ENCODE measurements at places on chromosomes 12 and 14.

DNA sequence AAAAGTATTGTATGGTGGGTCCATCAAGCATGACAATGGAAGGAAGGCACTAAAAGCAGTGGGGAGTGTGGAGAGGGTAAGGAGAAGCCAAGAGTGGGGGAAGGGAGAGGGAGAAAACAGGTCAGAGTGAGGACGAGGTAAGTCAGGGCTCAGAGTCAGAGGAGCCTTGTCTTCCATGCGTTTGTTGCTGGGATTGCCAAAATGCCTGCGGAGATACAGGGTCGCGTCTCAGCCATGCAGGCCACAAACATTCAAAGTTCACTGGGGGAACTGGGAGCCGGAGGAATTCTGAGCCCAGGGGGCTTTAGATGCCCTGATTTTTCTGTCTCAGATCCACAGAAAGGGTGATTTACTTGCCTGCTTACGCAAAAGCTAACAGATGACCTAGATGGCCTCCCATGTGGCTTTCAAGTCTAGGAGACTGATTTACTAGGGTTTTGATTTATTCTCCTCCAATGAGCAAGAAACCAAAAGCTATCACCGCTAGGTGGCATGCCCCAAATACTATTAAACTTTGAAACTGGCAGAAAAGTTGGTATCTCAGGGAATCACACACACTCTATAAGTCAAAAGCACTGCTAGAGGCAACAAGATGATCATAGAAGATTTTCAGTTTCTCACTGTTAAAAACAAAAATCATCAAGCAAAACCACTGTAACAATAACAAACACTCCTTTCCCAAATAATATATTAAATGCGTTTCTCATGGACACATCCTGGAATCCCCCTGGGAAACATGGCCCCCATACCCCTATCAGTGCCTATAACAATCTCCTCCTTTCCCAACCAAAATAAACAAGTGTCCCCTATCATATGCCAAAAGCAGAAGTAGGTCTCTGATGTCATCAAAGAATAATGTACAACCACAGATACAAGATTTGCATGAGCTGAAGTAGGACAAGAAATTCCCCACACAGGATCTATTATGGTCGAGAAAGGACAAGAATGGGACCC, 26.6 kb upstream of the MDM1 start:
- DNase-seq = peak; percentile 64

GRCh38 chr12:117671734-117672133, 297.1 kb downstream of the KSR2 start:
- DNase-seq = no peak

DNA sequence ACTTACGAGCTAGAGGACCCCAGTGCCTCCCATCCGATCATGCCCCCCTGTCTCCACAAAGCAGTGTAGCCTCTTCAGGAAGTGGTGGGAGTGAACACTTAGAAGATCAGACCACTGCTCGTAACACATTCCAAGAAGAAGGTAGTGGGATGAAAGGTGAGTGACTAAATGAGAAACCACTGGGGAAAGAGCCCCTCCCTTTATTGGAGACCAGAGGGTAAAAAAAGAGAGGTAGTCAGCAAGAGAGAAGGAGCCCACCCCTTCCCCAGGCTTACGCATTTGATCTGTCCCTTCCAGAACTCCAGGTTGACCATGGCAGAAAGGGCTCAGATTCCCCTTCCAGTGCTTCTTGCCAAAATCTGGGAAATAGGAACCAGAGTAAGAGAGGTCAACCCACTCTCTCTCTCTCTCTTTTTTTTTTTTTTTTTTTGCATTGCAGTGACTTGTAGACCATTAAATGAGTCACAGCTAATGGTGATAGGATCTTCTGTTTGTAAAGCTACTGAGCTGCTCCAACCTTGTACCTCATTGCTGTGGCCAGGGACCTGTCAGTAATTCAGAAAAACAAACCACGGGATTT, 165.4 kb downstream of the GCH1 start:
- DNase-seq = peak; percentile 37

DNA sequence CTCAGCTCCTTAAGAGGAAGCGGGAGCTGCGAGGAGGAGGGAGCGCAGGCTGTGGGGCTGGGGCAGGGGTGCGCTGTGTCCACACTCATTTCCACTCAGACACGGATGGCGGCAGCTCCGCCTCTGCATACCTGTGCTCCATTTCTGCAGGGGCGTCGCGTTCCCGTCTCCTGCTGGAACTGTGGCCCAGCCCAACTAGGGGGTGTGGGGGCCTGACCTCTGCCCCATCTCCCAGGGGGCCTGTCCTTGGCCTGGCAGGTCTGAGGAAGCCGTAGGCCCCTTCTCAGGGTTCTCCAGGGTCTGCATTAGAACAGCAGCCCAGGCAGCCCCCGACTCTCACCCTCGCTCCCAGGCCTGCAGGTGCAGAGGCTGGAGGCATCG, 31.2 kb downstream of the FBRSL1 start:
- DNase-seq = no peak

- DNase-seq = no peak
Measured at GRCh38 chr14:21521501-21521900, 4.6 kb downstream of the SALL2 start.

DNA sequence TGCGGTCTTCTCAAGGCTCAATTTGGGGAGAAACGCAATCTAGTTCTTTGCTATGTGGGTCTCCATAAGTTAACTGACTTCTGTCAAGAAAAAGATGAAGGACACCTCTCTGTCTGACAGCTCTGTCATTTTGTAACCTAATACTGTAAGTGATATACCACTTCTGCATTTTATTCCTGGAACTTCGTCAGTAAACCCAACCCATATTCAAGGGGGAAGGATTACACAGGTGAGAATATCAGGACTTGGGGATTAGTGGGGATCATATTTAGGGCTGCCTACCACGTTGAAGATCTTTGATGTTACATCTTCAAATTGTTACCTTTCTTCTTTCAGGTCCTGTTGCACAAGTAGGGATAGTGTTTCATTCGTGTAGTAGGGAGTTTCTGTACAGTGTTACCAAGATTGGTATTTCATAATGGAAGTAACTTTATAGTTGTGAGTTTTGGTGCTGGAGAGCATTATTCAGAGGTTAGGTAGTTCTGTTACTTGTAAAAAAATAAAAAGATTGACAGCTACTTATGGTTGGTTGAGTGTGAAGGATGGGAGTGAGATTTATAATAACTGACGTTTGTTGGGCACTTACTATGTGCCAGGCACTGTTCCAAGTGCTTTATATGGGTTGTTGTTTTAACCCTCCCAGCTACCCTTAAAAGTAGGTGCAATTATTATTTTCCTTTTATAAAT, 1.6 kb downstream of the TMEM260 start:
- DNase-seq = no peak

DNA sequence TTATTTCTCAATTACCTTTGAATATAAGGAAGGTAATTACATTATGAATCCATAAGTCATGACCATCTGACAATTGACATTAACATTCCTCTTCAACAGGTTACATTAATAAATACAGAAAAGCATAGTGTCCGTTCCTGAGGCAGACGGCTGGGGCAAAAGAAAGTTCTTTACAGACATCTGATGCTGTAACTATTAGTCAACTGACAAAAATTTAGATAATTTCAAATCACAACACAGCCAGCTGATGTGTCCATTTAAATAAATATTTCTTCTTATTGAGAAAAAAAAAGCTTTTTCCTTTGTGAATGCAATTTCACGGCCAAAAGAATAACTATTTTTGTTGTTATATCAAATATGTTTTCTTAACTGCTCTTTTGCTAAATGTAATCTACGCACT, 9.2 kb upstream of the PYROXD1 start:
- no peak for DNase-seq

GRCh38 chr14:97027256-97027999, 230.2 kb downstream of the VRK1 start:
- DNase-seq = no peak

- no peak for DNase-seq
Measured at GRCh38 chr12:122878780-122879612, 16.9 kb downstream of the VPS37B start.

- DNase-seq = no peak
Measured at GRCh38 chr12:51108136-51108535, 24.7 kb upstream of the CSRNP2 start.

DNA sequence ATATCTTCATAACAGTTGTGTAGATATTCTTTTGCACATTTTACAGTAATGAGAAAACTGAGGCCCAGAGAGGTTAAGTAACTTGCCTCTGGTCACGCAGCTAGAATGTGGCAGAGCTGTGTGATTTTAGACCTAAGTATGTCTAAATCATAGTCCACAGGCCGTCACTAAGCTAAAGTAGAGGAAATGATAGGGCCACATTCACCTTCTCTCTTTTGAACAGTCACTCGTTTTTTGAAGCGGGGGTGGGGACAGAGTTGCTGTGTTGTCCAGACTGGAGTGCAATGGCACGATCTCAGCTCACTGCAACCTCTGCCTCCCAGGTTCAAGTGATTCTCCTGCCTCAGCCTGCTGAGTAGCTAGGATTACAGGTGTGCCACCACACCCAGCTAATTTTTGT, 68.5 kb downstream of the RASSF3 start:
- no peak for DNase-seq

- no peak for DNase-seq
Measured at GRCh38 chr12:51017452-51017851, 8.7 kb downstream of the SLC11A2 start.

GRCh38 chr12:33752854-33753253, 269.4 kb upstream of the ALG10 start:
- no peak for DNase-seq

DNA sequence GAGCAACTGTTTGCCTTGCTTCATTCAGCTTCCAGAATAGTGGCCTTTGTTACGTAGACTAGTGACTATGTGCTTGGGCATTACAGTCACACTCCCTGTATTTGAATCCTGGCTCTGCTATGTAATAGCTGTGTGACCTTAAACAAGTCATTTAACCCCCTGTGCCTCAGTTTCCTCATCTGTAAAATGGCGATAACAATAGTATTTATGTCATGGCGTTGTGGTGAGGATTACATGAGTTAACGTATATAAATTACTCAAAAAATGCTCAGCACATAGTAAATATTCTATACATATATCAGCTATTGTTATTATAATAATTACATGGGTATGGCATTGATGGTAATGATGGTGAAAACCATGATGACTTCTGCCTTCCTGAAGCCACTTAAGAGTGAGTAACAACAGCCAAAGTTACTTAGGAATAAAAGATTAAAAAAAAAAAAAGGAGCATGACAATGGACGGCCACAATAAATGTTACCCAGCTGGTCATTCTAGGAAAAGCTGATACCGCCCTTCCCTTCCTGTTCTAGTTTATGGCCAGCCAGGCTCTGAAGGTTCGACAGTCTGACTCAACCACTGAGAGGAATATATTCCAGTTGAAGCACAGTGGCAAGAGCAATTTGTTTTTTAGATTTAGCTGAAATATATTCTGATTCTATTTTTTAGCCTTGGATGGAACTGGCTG, 9.9 kb upstream of the ADIPOR2 start:
- DNase-seq = no peak

- DNase-seq = no peak
Measured at GRCh38 chr12:53530920-53531319, 23.6 kb upstream of the NPFF start.

DNA sequence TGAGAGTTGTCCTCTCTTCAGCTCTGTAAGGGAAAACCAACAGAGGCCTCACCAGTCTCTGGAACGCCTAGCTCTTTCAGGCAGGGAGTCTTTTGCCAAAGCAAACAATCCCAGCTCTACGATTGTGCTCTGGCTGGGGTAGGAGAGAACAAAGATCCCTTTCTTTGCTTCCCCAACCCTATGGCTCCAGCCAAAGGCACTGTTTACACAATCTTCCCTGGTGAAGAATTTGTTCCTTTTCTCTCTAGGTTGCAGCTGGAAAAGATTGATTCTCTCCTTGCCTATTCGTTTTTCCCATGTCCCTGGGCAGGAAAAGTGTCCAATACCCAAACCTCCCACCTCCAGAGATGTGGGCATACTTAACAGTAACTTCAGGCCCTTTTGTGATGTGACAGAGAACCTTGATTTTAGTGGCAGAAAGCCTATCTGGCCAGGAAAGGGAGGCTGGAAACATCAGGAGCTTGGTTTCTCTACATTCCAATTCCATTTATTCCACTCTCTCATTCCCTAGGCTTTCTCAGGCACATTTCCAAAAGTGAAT, 16.8 kb downstream of the ATP5MC2 start:
- DNase-seq = no peak

- DNase-seq = no peak
Measured at GRCh38 chr12:102043928-102044327, 17.9 kb downstream of the WASHC3 start.

GRCh38 chr12:62210422-62210821, 49.8 kb upstream of the USP15 start:
- peak; percentile 15 for DNase-seq

DNA sequence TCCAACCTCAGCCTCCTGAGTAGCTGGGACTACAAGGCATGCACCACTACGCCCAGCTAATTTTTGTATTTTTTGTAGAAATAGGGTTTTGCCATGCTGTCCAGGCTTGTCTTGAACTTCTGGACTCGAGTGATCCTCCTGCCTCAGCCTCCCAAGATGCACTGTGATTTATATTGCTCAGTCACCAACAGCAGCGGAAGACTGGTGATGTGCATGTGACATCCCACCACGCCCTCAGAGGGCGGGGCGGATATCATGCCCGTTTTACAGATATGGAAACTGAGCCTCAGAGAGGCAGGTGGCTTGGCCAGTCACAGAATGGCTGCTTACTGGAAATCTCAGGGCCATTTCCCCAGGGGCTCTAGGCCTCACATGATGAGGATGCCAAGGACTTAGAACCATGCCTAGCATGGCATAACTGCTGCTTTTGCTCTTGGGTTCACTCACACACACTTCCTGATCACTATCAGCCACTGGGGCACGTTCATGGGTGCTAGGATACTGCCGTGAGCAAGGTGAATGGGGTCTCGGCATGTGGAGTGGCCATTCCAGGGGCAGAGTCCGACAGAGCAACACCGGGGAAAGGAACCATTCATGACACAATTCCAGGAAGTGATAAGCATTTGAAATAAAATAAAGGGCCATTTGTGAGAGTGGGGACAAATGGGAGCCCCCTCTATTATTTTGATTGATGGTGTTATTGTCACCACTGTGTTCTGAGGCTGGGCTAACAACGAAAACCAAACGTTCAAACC, 31.9 kb downstream of the RBM19 start:
- DNase-seq = no peak

GRCh38 chr12:76111209-76111749, 26.8 kb upstream of the NAP1L1 start:
- DNase-seq = no peak

GRCh38 chr14:21142357-21142756, 13.5 kb downstream of the OR5AU1 start:
- no peak for DNase-seq

GRCh38 chr12:52327830-52328500, 6.8 kb upstream of the KRT83 start:
- DNase-seq = no peak

GRCh38 chr14:90778571-90779255, 37.5 kb downstream of the TTC7B start:
- DNase-seq = no peak

- no peak for DNase-seq
Measured at GRCh38 chr12:69067713-69068112, 134.7 kb upstream of the CPM start.

DNA sequence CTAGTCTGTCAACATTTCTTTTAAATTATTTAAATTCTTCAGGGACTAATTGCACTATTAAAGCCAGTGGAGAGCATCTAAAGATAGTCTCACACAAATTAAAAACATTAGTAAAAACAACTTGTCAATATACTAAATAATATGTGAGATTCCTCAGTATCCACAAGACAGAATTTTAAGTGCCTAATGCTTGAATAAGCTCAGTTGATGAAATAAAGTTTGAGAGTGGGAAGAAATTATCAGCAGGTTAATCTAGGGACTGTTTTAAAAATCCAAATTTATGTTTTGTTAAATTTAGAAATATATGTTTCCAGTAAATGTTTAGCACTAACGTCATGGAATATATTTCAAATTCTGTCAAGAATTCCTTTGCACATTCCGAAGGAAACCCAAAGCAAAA, 105.2 kb downstream of the SLC41A2 start:
- DNase-seq = no peak

All from HFF-Myc (cell line).